Fibroblast of skin of right biceps (primary cell): ENCODE measurements at places on chromosomes 7 and 10.

GRCh38 chr7:27302590-27302989, 60.0 kb downstream of the EVX1 start:
- no peak for DNase-seq

DNA sequence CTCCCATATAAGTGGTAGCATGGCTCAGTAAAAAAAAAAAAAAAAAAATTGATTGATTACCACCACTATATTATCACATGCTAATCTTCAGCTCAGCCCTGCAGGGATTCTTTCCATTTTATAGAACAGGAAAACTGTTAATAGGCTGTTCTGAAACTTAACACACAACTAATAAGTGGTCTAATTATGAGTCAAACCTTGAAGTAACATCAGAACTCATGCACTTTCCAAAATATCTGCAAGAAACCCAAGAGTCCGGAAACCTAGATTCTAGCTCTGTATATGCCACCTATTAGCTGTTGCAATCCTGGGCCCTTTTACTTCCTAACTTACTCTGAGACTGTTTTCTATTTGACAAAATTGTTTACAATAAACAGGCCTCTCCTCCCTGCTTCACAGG, 23.9 kb downstream of the SEM1 start:
- no peak for DNase-seq

DNA sequence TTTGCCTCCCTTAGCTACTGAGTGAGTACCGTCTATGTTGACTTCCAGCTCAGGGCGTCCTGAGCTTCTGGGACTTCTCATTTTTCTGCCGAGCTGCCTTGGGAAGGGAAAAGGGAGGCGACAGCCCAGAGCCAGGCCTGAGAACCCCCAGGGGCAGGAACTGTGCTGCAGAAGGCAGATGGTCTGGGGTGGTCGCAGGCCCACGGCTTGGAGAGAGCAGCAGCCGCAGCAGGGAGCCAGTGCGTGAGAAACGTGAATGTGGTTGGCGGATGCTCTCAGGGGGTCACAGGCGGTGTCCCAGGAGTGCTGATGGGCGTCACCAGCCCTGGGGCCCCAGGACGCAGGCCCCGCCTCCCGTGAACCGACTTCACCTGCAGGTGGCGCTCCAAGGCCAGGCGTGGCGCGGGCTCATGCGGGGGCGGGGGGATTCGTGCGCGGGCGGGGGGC, 9.2 kb upstream of the PWWP2B start:
- peak; percentile 61 for DNase-seq

DNA sequence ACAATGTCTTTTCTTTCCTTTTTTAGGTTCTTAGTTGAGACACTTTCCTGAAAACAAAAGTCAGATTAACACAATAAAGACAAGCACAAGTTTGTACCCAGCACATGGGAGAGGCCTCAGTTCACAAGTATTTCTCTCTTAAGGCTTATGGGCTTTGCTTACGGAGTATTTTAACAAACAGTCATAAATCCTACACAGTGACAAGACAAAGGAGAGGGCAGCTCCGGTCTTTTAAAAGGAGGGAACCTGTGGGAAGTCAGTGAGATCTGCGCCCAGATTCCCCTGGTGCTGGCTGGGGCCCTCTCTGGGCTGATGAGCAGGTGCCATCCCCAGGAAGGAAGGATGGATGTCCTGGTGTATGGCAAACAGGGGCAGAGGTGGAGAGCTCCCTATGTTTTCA, 398.6 kb downstream of the ACTR3B start:
- DNase-seq = no peak

DNA sequence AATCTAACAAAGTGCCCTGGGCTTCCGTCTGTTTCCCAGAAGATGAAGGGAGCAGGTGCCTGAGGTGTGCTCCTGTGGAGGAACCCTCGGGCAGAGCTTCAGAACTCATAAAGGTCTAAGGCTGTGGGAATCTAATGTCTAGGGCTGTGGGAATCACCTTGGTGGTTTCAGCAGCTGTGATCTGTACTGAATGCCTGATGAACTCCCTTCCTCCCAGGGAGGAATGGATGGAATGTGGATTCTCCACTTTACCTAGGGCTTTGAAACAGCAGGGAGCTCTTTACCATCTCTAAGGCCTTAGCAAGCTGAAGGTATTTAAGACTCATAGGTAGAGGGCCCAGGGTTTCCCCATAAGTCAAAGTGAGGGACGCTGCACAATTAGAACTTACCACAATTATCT, 36.0 kb upstream of the SEMA3E start:
- no peak for DNase-seq

DNA sequence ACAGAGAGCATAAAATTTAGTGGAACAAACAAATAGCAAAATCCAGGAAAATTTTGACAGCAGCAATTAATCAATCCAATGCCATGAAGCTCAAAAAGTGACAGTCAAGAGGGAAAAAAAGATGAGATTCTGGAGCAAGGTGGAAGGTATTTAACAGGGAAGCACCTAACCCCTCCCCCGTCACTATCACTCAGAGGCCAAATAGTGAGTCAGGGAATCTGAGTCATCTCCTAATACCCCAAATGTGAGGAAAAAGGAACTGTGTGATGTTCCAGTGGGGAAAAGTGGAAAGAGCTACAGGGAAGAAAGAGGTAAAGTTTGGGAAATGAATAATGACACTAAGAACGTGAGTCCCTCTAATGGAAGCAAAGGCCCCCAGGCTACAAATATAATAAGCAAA, 113.2 kb upstream of the PHF14 start:
- peak; percentile 1 for DNase-seq

- peak; percentile 1 for DNase-seq
Measured at GRCh38 chr7:154672659-154673415, 330.1 kb downstream of the PAXIP1 start.

DNA sequence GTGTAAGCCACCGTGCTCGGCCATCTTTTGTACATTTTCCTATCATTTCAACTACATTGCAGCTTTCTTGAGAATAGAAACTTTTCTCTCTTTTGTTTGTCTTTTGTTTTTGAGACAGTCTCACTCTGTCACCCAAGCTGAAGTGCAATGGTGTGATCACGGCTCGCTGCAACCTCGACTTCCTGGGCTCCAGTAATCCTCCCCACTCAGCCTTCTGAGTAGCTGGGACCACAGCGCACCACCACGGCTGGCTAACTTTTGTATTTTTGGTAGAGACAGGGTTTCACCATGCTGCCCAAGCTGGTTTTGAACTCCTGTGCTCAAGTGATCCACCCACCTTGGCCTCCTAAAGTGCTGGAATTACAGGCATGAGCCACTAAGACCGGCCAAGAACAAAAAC, 31.3 kb upstream of the DAGLB start:
- DNase-seq = no peak

DNA sequence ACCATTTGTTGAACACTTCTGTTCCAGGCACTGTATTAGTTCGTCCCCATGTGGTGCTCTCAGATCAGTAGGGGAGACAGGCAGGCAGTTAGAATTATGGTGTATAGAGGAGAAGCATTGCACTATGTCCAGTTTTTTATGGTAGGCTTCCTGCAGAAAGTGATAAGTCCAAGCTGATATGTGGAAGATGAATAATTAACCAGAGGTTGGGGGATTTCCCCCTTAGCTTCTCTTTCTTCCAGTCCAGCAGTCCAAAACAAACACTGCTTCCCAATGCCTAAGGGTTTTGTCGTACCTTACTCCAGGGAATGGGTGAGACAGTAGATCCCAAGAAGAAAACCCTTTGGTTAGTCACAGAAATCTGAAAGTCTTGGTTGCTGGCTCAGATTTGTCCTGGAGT, 19.2 kb downstream of the HIF1AN start:
- no peak for DNase-seq

DNA sequence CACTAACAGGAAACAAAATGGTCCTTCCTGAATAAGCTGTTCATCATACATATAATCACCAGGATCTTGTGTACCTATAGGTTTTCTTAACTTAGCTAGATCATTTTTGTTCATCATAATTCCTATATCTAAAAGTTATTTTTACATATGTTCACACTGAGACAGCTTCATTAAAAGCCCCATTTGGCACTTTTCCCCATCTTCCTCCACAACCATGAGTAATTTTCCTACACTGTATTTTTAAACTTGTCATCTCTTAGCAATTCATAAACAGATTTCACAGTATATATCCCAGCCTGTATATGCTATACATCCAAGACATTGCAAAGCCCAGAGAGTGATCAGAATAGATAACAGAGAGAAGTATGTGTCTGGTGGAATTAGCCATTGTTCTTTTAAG, 28.3 kb downstream of the ZNF365 start:
- peak; percentile 65 for DNase-seq
